Psoas muscle (tissue), 8 donors: ENCODE measurements at places on chromosomes 2 and 18.

- DNase-seq, result peak; percentile 79
Observed at GRCh38 chr2:16661936-16662839, 3.4 kb downstream of the CYRIA start.

GRCh38 chr18:49537232-49537896 is 24.5 kb upstream of the LIPG start:
- no peak for DNase-seq

GRCh38 chr2:238816291-238816690 is 31.6 kb upstream of the TWIST2 start:
- no peak for DNase-seq

DNA sequence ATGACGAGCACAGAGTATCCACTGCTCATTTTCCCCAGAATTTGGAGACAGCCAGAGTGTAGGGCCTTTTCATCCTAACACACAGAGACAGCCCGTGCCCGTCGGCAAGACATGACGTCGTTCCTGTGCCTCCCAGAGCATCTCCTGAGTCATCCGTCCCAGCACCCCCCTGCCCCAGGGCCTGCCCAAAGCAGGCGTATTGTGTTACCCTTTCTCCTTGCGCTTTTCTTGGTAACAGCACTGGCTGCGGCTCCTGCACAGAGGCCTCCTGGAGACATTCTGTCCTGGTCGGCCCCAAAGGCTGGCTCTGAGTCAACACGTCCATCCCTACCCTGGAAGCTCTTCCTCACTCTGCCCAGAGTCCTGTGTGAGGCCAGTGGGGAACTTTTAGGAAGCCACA is 217.1 kb downstream of the KLHL29 start:
- peak; percentile 95 for DNase-seq

DNA sequence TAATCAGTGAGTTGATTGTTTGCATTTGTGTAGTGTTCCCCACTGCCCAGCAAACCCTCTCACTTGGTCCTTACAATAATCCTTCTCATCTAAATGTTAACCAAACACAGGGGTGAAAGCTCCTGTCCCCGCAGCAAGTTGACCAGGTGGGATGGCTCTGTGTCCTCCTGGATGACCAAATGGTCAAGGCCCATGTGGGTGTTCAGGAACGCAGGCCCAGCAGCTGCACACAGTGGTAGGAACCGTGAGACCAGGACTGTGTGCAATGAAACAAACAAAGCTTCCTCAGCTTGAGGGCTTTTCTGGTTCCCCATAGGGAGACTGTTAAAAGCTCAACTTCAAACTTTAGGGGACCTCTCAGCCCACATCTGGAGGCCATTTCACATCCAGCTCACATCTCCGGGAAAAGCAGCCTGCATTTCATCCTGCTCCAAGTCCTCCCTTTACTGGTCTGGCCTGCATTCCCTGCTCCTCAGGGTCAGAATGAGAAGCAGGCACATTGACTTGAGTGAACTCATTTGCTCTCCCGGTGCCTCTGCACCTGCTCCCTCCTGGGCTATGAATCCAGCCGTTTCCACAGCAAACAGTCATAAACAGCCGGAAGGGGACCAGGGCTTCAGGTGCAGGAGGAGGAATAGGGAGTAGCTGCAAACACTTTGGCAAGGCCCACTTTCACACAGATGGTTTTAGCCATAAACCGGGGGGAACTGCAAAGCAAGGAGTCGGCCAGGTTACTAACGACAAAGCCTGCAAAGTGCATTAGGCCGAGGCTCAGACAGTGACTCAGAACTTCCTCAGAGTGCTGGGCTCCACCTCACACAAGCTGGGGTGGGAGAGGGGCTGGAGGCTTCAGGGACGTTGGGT is 144.7 kb downstream of the CAPN13 start:
- DNase-seq, result no peak

DNA sequence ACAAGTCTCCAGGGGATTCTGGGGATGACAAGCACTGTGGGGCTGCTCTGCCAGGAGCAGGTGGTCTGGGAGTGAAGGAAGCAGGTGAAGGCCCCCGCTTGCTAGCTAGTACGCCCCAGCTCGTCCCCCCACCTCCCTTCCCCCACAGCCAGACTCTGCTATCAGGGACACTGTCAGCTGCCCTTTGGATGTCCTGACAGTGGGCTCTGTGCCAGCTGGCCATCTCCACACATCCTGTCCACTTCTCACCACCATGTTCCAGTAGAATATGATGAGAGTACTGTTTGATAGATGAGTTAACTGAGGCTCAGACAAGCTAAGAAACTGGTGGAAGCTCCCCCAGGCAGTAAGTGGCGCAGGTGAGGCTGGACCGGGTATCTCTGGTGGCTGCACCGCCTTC is 276.2 kb downstream of the CELF4 start:
- DNase-seq, result no peak

GRCh38 chr2:116917196-116917595 is 897.3 kb upstream of the DDX18 start:
- DNase-seq, result no peak

GRCh38 chr18:55465313-55465712 is 122.7 kb downstream of the TCF4 start:
- DNase-seq, result no peak

DNA sequence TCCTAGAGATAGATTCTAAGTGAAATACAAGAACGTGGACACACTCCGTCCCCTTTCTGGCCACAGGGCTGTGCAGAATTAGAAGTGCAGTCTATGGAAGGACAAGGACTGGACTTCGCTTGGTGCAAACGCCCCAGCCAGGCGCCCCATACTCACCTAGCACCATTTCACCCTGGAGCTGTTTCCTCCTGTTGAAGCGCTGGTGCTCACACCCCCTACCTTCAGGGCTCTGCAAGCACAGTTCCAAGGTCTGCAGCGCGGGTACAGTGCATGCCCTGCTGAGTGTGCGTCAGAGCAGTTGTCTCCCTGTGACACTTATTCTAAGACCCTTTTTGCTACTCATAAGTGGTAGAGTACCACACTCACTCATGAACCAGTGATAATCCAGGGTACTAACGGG is 3.0 kb downstream of the HPCAL1 start:
- no peak for DNase-seq

DNA sequence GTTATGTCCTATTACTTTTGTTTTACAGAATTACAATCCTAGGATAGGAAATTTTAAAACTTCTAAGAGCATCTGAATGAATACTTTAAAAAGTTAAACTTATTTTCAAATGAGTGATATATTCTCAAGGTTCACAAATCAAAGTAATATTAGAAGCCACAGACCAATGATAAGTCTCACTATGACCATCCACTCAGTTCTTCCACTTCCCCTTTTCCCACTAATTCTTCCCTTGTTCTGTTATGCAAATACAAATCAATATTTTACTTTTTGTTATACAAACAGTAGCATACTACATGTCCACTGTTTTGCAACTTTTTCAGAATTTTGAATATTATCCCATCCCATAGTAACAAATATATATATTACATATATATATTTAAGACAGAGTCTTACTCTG is 20.2 kb downstream of the USP37 start:
- no peak for DNase-seq

DNA sequence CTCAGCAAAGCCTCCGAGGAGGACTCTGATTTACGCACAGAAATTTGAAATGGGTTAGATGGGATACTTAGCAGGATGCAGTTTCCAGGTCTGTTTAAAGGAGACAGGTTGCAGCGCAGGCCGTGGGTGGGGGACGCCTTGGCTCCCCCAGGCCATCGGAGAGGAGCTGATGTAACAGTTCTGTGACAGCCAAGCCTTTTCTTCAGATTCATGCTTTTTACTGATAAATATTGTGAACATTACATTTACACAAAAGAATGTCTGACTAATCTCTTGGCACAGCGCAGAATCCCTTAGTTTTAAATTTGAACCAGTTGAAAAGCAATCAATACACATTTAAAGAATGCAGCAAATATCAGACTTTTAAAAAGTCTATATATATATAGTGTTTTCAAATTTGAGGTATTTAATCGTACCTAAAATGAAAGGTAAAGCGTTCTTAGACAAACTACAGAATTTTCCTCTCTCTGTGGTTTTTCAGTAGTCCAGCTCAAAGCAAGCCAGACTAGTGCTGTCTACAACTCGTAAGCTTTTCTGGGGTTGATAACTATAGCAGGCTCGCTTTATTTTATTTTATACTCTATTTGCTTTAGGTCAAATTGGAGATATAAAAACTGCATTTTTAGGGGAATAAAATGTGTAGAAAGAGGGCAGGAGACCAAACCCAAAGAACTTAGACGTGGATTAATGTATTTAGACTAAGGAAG is 221.9 kb downstream of the PIEZO2 start:
- DNase-seq, result no peak

DNA sequence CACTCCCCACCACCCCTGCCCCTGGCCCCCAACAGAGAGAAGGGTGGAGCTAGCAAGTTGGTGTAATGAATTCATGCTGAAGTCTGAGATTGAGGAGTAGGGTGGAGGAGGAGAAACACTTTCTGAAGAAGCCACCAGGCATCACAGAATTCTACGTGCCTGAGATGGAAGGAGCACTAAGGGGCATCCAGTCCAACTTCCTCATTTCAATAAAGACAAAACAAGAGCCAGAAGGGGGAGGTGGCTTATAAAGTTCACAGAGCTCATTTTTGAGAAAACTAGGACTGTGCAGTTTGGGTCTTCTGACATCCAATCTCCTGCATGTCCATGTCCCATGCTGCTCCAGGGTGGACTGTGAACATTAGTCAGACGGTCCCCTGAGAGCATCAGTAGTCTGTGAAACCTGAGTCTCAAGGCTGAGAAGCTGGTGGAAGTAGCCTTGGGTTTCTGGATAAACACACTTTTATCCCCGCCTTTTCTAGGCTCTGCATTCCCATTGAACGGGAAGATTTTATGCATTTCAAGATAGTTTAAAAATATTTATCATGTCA is 77.7 kb downstream of the TRIM43 start:
- DNase-seq, result no peak

DNA sequence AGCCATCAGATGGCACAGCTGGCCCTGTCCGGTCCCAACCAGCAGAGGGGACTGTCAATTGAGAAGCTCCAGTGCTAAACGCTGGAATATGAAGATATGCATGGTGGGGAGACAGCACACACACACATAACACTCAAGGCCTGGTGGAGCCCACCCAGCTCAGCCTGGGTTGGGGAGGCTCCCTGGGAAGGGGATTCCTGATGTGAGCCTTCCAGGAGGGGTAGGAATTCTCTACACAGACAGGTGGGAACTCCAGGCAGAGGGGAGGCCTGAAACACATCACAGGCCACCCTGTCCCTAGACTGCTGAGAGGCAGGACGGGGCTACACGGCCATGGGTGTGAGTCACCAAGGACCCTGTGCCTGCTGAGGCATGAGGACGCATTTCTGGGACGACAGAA is 49.4 kb upstream of the SH3RF3 start:
- no peak for DNase-seq

- DNase-seq, result no peak
Observed at GRCh38 chr2:224271617-224272236, 130.2 kb downstream of the FAM124B start.

DNA sequence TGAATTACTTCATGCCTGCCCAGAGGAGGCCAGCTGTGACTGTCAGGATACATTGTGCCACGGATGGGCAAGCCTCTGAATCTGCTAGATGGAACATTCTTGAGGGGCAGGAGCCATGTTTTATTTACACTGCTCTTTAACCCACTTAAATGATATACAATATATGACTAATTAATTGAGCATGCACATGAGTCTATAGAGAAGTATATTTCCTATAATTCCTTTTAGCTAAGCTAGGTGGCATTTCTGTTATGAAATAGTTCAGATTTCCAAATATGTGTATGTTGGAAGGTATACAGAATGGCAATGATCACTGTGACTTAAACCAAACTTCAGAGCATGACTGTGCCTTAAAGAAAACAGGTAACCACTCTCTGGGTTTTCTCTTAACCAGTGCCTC is 131.7 kb downstream of the RAB3GAP1 start:
- no peak for DNase-seq

GRCh38 chr18:39208190-39208589 is 1642.6 kb upstream of the CELF4 start:
- no peak for DNase-seq

DNA sequence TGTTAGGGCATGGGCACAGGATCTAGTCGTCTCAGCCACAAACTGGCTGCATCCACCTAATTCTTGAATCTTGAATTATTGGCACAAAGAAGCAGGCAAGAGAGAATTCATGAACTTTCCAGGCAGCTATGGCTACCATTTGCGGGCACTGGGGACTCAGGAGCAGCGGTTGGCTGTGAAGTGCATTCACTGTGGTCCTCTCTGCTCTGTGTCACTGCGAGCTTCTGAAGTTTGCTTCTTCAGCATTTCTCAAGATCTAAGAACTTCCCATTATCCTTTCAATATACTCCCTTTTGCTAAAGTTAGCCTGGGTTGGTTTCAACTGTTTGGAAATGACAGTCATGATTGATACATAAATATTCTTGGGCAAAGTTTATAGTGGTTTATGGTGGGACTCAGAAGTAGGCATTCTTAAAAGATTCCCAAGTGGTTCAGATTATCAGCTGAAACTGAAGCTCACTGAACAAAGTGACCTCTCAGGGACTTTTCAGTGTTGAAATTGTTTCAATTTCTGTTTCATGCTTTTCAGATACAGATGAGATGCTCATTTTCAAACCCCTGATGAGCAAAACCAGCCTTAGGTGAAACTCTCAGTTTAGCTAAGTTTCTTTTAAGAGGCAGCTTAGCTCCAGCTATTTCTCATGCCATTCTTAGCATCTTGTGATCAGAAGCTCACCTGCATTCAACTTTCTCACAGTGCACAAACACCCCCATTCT is 1258.3 kb upstream of the GYPC start:
- no peak for DNase-seq

DNA sequence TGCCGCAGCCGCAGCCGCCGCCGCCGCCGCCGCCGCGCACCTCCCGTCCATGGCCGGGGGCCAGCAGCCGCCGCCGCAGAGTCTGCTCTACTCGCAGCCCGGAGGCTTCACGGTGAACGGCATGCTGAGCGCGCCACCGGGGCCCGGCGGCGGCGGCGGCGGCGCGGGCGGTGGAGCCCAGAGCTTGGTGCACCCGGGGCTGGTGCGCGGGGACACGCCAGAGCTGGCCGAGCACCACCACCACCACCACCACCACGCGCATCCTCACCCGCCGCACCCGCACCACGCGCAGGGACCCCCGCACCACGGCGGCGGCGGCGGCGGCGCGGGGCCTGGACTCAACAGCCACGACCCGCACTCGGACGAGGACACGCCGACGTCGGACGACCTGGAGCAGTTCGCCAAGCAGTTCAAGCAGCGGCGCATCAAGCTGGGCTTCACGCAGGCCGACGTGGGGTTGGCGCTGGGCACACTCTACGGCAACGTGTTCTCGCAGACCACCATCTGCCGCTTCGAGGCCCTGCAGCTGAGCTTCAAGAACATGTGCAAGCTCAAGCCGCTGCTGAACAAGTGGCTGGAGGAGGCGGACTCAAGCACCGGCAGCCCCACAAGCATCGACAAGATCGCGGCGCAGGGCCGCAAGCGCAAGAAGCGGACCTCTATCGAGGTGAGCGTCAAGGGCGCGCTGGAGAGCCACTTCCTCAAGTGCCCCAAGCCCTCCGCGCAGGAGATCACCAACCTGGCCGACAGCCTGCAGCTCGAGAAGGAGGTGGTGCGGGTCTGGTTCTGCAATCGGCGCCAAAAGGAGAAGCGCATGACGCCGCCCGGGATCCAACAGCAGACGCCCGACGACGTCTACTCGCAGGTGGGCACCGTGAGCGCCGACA is 2.4 kb downstream of the POU3F3 start:
- DNase-seq, result no peak

- DNase-seq, result no peak
Observed at GRCh38 chr2:67281101-67281500, 116.0 kb upstream of the ETAA1 start.

- no peak for DNase-seq
Observed at GRCh38 chr2:41414486-41415230, 633.2 kb upstream of the PKDCC start.
